ENCODE measurements at places on chromosomes 6 and 20.

GRCh38 chr6:56687551-56687950, 44.9 kb upstream of the DST start:
- DNase-seq = no peak

GRCh38 chr6:1526398-1527072, 83.2 kb upstream of the FOXC1 start:
- DNase-seq = no peak

DNA sequence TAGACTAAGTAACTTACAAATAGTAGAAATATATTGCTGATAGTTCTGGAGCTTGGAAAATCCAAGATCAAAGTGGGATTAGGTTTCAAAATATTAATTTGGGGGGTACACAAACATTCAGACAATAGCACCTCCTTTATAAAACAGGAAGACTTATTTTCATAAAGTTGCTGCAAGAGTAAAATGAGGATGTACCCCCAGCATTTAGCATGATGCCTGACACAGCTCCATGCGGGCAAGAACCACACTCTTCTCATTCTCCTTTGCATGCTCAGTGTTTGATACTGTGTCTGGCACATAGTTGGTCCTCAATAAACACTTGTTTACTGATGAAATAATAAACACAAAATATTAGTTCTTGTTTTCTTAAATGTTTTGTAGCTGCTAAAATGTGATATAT, 332.9 kb downstream of the TFAP2A start:
- DNase-seq = no peak

DNA sequence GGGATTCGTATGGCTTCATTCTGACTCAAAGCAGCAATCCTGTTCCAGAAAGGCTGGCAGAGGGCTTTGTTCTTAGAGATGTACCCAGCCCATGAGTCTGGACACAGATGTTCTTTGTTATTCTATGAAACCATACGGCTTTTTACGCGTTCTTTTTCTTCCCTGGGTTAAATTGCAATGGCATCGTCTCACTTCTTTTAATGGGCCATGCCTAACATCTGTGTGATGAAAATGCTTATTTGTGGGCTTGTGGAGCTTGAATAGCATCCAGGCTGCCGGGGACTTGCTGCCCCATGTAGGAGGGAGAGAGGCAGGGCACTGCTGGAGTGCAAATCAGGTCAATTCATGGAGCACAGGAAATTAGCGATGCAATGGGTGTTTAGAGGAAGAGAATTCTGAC, 19.4 kb downstream of the FAM50B start:
- DNase-seq = no peak

DNA sequence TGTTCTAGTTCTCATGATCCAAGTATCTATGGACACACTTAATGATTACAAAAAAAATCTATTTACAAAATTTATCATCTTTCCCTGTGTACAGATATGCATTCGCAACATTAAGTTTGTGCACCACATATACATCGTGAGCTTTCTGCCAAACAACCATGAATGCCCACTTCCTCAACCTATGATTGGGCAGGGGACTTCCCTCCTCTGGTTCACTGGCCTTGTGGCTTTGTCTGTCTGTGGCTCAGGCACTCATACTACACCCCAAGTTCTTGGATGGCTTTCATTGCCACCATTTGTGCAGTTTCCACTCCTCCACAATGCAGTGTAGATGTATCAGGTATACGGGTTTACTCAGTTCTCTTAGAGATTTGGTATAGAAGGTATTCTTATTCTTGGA, 74.9 kb downstream of the HS3ST5 start:
- no peak for DNase-seq

Measured in activated T-cell treated with anti-CD3 and anti-CD28 coated beads, Interleukin-2, amount 50 U/mL, for 1 hour (primary cell).